Suprapubic skin (tissue), 4 donors: ENCODE measurements at places on chromosomes 13 and 19. TPM values are rescaled to one million over a fixed set of nuclear protein-coding genes. Genes with fewer than 3 reads are reported as not detected.

GRCh38 chr19:1839658-1840540 lies 8.4 kb downstream of the REXO1 start:
- no peaks in the 10 kb centered on the region for H3K36me3 ChIP-seq
- DNase-seq: no peak
- H3K27ac ChIP-seq: no peak overlapping the region
- H3K4me3 ChIP-seq: no peak overlapping the region
- peaks cover 79% of the 10 kb centered on the region for H3K4me1 ChIP-seq

Gene TRAPPC2B
- 20.2 TPM for total RNA-seq

DNA sequence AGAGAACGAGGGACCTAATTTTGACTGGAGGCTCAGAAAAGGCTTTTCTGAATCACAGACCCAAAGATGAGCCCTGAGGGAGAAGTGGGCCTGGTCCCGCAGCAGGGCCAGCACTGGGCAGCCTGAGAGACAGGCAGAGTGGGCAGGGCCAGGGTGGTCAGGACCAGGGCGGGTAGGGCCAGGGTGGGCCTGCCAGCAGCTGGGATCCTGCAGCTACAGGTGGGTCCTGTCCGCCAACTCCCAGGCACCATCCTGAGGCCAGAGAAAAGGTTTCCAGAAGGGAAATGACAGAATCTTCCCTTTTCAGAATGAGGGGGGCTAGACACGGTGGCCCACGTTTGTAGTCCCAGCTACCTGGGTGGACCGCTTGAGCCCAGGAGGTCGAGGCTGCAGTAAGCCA lies 23.7 kb downstream of the LATS2 start:
- no peaks in the 10 kb centered on the region for H3K27me3 ChIP-seq
- DNase-seq: no peak
- H3K27ac ChIP-seq: no peak overlapping the region
- no peak overlapping the region for H3K4me3 ChIP-seq
- peaks cover 38% of the 10 kb centered on the region for H3K4me1 ChIP-seq
- H3K36me3 ChIP-seq: no peaks in the 10 kb centered on the region

DNA sequence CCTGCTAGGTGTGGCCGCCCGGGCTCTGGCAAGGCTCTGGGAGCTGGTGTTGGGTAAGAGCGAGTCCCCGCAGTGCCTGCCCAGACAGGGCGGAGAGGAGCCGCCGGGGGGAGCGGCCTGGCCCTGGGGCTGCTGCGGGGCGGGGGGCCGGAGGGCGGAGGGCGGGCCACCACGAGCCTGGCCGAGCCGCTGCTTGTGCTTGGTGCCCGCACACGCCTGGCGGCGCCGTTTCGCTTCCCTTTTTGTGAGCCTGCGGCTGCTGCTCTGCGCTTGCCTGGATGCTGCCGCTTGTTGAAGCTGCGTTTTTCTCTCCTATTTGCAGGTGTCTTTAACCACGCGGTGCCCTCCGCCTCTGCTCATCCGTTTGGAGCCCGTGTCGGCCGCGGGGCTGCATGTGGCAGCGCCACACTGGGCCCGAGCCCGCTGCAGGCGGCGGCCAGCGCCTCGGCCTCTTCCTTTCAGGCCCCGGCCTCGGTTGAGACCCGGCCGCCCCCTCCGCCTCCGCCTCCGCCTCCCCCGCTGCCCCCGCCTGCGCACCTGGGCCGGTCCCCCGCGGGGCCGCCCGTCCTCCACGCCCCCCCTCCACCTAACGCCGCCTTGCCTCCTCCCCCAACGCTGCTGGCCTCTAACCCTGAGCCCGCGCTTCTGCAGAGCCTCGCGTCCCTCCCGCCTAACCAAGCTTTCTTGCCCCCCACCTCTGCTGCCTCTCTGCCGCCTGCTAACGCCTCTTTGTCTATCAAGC lies 8.5 kb downstream of the PLEKHJ1 start:
- H3K27ac ChIP-seq: peak overlapping the region; percentile 52
- no peak overlapping the region for H3K4me3 ChIP-seq
- DNase-seq: no peak
